ENCODE measurements at places on chromosomes 7 and 10.

DNA sequence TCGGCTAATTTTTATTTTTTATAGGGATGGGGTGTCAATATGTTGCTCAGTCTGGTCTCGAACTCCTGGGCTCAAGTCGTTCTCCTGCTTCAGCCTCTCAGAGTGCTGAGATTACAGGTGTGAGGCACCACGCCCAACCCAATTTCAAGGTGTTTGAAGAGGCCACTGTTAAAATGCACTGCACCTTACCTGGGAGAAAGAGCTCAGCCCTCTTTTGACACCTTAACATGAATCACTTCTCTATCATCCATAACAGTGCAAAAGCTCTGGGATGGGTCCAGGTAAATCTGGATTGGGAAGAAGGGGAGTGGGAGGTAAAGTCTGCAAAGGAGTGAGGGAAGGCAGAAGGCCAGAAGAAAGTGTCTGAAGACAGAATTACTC, 557 bp upstream of the ZNF282 start:
- no peak for DNase-seq

DNA sequence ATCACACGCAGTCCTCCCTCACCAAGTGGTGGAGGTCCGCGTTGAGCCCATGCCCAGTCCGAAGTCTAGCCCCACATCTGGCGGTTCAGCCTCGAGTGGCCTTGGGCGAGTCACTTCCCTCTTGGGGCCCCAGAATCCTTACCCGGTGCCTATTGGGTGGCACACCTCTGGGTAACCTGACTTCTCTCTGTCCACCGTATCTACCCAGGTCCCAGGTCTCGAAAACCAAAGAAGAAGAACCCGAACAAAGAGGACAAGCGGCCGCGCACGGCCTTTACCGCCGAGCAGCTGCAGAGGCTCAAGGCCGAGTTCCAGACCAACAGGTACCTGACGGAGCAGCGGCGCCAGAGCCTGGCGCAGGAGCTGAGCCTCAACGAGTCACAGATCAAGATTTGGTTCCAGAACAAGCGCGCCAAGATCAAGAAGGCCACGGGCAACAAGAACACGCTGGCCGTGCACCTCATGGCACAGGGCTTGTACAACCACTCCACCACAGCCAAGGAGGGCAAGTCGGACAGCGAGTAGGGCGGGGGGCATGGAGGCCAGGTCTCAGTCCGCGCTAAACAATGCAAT, 4.3 kb downstream of the EN2 start:
- DNase-seq: no peak

DNA sequence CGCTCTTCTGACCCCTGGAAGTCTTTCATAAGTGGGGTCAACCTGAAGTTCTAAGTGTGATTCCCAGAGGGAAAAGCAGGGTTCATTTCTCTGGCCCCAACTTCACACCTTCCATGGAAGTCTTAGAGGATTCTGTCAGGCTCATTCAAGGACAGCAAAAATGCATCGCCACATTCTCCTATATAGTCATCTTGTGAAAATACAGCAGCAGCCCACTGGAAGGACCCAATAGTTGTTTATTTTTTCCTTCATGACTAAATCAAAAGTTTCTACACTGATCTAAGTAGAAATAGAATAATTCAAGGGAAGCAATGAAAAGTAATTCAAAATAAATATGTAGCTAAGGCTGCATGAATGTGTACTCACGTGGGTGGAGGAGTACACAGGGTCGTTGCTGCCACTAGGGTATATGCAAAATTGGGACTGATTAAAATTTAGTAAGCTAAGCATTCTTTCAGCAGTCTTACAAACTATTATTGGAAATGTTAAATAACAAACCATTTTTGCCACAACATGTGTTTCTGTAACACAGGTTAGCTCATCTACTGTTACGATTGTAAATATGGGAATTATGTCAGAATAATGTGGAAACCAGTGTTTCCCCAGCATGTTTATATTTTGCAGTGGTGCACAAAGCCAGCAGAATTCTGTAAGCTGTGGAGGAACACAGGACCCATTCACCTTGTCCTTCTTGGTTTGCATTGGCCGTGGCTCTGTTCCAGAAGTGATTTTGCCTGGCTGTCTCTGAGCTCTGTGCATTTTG, 33.5 kb downstream of the EEPD1 start:
- DNase-seq: no peak

- DNase-seq: no peak
These were observed 37.4 kb upstream of the GARS1 start for GRCh38 chr7:30557245-30557644.

DNA sequence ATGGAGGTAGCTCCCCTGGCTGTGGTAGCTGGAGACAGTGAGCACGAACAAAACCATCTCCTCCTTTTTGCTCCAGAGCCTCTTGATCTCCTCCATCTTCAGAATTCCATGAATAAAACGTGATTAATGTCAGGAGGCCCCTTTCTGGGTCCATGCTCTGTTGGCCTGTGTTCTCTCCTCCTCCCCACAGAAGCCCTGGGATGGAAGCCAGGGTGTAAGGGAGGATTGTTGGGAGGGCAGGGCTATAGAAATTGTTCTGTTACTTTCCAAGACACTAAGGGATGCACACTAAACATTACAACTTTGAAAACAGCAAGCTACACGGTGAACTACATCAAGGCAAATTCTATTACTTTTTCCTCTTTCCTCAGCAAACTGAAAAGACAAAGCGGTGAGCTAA, 96.3 kb downstream of the RNF216 start:
- DNase-seq: no peak

GRCh38 chr7:27175626-27176523, 1.8 kb upstream of the HOXA10 start:
- DNase-seq: no peak

GRCh38 chr7:137304624-137305235, 38.8 kb downstream of the PTN start:
- no peak for DNase-seq

GRCh38 chr7:53541475-53541874, 506.0 kb downstream of the POM121L12 start:
- no peak for DNase-seq

DNA sequence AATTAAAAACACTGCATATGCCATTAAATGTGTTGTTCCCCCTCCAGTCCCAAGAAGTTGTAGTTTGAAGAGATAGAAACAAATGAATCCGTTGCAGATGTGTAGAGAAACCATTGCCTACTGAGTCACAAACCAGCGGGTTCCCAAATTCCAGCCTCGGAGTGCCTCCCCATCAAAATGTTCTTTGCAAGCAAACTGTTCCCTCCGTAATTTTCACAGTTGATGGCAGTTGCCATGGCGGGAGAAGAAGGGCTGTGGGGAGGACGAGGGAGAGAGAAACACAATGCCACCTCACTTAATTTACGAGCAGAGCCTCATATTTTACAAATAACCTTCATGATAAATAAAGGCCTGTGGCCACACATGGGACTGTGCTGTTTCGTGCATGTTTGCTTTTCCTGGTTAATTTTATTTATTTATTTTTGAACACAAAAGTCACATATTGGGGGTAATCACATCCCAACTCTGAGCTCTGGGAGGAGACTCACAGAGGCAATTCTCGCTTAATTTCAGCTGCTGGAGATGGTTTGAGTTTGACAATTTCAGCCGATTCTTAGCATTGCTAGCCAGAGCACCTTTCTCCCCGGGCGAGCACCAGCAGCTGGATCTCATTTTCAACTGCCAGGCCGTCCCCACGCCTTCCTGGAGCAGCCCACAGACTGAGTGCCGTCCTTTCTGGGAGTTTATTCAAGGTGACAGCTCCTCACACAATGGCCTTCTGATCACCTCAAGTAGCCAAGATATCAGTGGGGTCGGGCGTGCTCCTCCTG, 1084.2 kb downstream of the KCNMA1 start:
- DNase-seq: no peak

All from H4 (cell line).